ENCODE measurements at places on chromosomes 5 and 9. TPM values are rescaled to one million over a fixed set of nuclear protein-coding genes. Genes with fewer than 3 reads are reported as not detected.

Gene GRAMD2B
- total RNA-seq: 10.3 TPM

Gene SPINK4
- total RNA-seq: not detected

Gene TOMM5
- 112 TPM for total RNA-seq

Gene RIOK2
- total RNA-seq: 27.8 TPM

Gene GMCL2
- not detected for total RNA-seq

DNA sequence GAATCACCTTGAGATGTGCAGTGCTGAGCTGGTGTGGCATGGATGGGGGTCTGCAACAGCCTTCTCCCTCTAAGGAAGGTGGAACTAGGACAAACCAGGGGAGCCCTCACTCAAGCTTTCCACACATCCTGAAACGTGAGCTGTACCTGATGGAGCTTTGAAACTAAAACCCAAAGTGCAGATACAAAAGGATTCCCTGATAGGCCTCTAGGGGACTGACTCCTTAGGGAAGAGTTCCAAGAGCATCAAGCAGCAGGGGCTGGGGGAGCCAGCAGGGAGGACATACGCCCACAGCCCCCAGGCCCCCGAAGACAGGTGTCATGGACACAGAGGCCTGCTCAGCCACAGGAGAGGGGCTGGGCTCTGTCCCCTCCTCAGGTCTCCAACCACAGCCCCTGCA is 17.7 kb downstream of the ARHGEF37 start:
- no peak for DNase-seq

DNA sequence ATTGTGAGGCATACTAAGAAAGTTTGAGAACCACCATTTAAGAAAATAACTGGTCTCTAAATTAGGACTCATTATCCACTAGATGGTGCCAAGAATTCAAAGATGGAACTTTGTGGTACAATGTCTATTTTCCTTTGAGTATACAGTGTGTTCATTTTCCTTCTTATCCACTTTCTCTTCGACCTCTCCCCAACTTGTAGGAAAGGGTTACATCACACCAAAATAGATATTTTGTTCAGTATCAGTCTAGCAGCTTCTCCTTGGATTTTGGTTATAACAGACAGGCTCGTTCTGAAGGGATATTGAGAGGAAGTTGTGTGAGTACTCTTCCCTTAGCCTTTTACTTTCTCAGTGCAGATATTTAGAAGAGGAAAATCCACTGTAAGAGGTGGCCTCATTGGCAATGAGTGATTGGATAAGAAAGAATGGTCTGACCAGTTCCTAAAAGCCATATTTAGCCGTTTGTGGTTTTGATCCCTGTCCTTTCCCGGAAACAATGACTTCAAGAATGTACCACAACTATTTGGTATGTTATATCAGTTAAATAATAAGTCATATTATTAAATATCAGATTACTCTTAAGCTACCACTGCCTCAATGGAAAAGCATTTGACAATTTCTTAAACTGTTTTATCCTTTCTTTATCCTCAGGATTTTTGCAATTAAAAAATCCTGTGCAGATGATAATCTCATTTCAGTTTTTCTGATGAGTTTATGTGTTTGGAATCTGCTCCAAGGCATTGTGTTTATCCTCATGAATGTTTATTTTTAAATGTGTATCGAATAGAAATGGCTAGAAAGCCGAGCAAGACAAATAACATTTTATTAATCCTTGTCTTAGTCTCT is 69.0 kb upstream of the GRAMD2B start:
- DNase-seq: no peak

DNA sequence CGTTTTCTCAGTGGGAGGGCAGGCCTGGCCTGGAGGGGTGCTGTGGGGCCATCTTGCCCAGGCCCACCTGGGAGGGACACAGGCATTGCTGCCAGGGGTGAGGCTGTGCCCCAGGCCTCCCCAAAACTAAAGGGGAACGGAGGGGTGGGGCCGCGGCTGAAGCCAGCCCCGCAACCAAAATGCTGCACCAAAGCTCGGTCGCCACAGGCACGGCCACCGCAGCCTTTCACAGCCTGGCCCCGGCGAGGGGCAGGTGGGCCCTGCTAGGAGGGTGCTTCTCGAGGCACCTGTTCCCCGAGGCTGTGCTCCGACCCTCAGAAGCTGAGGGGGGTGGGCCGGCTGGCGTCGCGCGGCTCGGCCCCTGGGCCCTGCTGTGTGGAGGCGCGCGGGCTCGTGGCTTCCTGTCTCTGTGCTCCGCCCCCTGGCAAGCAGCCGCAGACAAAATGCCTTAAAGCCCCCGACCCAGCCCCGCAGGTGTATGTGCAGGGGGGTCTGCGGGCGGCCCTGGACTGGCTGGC is 57.6 kb downstream of the JAK2 start:
- peak; percentile 35 for DNase-seq

DNA sequence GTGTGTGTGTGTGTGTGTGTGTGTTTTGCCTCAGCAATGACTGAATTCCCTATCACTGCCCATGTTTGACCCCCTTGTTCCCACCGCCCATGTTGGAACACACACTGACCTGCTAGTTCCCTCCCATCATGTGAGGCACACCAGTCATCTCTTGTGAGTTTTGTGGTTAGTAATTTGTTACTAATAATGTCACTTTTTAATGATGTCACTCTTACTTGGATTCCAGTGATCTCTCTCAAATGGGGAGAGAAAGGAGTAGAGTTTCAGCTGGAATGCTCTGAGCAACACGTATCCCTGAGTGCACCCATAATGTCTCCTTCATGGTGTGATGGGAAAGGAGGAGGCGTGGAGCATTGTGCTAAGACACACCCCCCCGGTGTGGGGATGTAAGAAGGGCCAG is 172.6 kb downstream of the SH3GL2 start:
- DNase-seq: no peak

GRCh38 chr5:94746731-94747124 is 128.3 kb downstream of the SLF1 start:
- no peak for DNase-seq

DNA sequence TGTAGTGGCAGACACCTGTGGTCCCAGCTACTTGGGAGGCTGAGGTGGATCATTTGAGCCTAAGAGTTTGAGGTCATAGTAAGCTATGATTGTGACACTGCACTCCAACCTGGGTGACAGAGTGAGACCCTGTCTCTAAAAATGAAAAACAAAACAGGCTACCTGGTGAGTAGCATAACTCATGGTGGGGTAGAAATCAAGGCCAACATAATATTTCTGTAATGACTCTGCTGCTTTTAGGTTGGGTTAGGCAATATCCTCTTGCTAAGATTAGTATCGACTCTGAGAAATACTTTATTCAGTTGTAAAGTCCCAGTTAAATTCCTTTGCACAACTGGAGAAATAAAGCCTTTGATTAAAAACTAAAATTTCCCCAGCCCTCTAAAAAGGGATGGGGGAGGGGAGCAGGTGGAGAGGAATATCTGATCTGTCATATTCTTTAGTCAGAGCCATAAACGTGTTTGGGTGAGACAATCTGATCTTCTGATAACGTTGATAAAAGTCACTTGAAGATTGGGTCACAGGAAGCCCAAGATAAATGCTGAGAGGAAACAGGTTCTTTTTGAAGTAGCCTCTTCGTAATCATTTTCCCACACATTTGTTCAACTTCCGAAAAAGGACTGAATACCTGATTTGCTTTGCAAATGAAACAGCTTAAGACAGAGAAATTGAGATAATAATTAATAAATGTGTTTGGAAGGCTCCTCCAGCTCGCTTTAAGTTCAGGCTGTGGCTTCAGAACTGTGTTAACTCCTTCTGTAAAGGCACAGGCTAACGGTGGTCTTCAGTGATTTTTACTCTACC is 14.9 kb downstream of the IL4 start:
- DNase-seq: no peak

GRCh38 chr5:59591162-59591561 is 302.4 kb downstream of the PDE4D start:
- DNase-seq: no peak

Data from WTC11 (cell line).